D721Med (cell line): ENCODE measurements at places on chromosomes 7 and 10.

DNA sequence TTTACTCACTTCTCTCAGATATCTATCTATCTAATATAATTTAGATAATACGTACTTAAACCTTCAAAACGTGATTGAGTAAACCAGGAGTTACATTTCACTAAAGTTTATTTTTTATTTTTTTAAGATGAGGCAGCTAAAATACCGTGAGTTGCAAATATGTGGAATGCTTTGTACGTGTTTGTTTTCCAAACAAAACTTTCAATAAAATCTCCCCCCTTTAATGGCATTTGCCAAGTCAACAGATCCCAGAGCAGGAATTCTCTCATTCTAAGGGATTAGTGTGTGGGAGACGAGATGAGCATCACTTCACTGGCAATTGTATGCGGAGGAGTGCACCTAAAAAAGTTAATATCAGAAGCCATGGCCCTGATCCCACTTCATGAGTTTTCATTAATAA, 53.7 kb upstream of the MAGI2 start:
- no peak for DNase-seq

GRCh38 chr7:121442845-121443244, 46.7 kb upstream of the FAM3C start:
- DNase-seq = no peak

DNA sequence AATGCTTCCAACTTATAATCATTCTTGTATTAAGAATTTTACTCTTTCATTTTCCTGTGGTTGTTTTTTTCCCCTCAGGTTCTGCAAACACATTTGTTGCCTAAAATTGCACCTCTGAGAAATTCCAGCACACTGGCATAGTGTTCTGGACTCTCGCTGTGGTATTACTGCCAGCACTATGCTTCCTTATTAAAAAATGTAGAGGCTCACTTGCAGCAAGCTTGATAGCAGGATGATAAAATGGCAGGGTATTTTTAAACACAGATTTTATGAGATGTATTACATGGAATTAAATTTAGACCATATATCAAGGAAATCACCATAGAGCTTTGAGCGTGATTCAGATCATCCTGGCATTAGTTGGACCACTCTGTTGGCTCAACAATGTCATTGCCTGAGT, 416.7 kb upstream of the AKR1E2 start:
- DNase-seq = no peak

DNA sequence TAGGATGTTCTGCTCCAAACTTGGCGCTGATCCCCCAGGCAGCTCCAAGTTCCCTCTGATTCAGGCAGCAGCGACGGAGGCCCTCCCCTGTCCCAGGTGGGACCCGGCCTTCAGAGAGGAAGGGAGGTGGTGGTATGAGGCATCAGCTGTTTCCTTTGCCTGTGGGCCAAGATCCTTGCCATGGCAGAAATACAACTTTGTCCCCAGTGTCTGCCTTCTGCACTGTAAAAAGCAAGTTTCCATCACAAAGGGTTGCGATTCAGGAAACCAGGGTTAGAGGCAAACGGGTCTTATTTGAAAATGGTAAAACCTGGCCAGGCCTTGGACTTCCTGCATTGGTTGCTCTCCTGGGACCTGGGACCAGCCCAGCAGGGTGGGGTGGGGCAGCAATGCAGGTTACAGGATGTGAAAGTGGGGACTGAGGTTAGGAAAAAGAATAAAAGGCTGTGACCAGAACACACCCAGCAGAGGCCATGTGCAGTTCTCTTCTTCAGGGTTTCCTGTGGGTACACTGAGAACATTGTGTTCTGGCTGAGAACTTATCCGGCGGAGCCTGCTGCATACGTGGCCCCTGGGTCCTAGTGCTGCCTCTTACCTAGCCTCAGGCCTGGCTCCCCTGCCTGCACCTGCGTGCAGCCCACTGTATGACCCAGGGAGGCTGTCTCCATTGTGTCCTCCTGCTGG, 25.1 kb upstream of the DDIT4 start:
- no peak for DNase-seq

- no peak for DNase-seq
Observed at GRCh38 chr7:37225285-37225969, 223.2 kb downstream of the ELMO1 start.
